ENCODE measurements at places on chromosomes 16 and 17. TPM values are rescaled to one million over a fixed set of nuclear protein-coding genes. Genes with fewer than 3 reads are reported as not detected.

GRCh38 chr17:32746698-32747097 lies 130.2 kb downstream of the MYO1D start:
- DNase-seq = no peak

GRCh38 chr16:11640987-11641817 lies 27.1 kb upstream of the SNN start:
- DNase-seq = no peak

- DNase-seq = peak; percentile 49
Measured at GRCh38 chr17:1180958-1181752, 1.4 kb upstream of the ABR start.

GRCh38 chr16:77383606-77384187 lies 51.1 kb downstream of the ADAMTS18 start:
- no peak for DNase-seq

- peak; percentile 72 for DNase-seq
Measured at GRCh38 chr16:30786115-30786935, 680 bp downstream of the ZNF629 start.

DNA sequence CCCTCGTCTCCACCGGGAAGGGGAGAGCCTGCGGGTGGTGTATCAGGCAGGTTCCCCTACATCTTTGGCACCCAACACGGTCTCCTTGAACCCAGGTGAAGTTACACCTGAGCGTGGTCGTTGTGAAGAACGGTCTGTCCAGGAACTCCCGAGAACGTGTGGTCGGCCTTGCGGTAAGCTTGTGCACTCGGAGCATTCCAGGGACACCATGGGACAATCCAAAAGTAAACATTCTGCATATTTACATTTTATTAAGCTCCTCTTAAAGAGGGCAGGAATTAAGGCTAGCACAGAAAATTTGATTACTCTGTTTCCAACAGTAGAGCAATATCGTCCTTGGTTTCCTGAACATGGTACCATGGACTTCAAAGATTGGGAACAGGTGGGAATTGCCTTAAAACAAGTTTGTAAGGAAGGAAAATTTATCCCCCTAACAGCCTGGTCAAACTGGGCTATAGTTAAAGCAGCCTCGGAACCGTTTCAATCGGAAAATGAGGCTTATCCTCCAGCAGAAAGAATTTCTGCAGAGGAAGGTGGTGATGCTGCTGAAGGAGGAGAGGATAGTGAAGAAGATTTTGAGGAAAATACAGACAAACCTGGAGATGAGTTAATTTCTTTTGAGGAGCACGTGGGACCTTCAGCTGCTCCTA lies 18.2 kb downstream of the ALOX15B start:
- DNase-seq = no peak

DNA sequence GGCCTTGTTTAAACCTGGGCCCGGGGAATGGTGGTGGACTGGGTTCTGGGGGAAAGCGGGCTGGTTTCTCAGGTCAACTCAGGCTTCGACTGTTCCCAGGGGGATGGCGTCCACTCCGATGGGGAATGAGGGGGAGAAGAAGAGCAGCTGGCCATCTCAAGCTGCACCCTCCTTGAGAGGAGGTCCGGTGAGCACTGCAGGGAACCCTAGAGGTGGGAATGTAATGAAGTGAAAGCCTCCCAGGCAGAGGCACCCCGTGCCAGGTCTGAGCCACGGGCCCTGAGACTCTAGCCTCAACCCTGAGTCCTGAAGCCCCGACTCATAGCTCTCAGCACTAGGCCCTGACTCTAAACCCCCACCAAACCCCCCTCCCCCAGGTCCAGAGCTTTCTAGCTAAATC lies 1.2 kb upstream of the CDIPT start:
- DNase-seq = no peak

GRCh38 chr17:80830020-80830780 lies 161.4 kb upstream of the CHMP6 start:
- no peak for DNase-seq

DNA sequence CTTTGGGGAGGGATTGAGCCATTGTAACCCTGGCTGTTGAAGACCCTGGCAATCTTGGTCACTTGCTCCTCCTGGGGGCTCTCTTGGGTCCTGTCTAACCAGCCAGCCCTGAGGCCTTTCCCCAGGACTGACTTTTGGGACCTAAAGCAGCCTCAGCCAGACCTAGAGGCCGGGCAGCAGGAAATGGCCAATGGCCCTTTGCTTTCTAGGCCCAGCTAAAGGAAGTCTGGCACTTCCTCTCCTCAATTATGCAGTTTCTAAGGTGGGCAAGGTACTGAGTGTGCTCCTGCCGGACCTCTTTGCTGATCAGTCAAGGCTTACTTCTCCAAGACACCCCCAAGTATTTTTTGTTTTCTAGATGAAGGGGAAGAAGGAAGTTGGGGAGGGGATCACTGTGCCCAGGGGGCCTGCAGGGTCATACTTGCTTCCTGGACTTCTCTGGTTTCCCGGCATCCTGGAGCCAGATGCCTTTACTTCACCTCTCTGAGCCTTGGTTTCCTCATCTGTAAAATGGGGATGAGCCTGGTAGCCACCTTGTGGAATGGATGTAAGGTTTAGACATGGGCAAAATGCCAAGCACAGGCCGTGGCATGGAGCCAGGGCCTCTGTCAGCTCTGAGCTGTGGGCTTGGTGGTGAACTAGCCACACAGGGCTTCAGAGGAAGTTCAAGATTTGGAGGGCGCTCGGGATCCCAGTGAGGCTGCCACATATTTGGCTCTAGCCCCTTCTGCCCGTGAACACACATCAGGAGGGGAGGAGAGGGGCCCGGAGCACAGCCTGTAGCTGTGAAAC lies 8.6 kb downstream of the CX3CL1 start:
- no peak for DNase-seq

GRCh38 chr17:74241431-74241830 lies 28.1 kb downstream of the TTYH2 start:
- DNase-seq = no peak

- DNase-seq = peak; percentile 68
Measured at GRCh38 chr17:6420173-6420641, 14.7 kb downstream of the AIPL1 start.

DNA sequence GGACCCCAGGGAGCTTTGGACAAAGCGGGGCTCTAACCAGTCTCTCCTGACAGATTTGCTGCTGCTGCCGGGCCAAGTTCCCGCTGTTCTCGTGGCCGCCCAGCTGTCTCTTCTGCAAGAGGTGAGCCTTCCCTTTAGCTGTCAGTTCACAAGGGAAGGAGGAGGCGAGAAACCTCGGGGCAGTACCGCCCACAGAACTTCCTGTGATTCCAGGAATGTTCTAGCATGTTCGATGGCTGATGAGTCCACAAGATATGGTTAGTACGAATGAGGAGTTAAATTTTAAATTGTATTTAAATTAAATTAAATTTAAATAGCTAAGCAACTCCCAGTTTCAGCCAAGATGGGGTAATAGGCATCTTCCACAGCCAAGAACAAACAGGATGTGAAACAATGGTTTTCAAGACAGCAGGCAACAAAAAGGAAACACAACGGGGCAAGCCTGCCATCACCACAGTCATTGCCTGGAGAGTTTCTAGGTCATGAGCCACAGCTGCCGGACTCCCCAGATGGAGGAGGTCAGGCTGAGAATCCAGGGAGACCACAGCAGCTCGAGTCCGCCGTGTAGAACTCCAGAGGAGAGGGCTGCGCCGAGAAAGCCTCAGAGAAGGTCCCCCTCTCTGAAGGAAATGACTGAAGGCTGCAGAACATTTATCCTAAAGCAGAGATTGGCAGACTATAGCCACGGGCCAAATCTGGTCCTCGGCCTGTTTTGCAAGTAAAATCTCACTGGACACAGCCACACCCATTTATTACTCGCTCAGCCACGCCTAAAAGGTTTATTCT lies 9.5 kb upstream of the TCF25 start:
- DNase-seq = peak; percentile 53

DNA sequence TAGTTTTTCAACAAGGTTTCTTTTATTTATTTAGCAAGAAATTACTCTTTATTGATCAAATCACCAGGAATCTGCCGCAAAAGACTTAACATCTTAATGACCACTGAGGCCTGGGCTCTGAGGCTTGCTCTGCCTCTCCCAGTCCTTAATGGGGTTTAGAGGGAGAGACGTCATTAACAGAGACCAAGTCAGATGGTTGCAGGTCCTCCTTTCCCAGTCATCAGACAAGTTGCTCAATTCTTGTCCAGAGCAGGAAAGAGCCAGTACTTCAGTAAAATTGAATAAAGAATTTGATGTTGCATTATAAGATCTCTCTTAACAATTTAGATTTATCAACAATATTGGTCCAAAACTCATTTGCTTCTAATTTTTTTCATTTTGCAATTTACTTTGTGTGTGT lies 2.0 kb downstream of the SEPHS2 start:
- no peak for DNase-seq

GRCh38 chr17:78240012-78240655 lies 8.7 kb downstream of the TMEM235 start:
- DNase-seq = no peak

- no peak for DNase-seq
Measured at GRCh38 chr16:752007-752312, 8.6 kb upstream of the MSLN start.

- peak; percentile 56 for DNase-seq
Measured at GRCh38 chr16:87945351-87946042, 5.7 kb upstream of the BANP start.

DNA sequence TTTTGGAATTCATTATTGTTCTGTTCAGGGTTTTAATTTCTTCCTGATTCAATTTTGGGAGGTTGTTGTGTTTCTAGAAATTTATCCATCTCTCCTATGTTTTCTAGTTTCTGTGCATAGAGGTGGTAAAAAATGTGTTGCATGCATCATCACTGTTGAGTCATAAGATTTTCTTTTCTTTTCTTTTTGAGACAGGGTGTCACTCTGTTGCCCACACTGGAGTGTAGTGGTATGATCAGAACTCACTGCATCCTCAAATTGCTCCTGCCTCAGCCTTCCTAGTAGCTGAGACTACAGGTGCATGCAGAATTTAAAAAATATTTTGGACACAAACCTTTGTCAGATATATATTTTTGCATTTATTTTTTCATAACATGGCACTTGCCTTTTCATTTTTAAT lies 184.8 kb downstream of the BCAS3 start:
- DNase-seq = no peak

- no peak for DNase-seq
Measured at GRCh38 chr17:44677136-44677535, 12.4 kb downstream of the CCDC43 start.

DNA sequence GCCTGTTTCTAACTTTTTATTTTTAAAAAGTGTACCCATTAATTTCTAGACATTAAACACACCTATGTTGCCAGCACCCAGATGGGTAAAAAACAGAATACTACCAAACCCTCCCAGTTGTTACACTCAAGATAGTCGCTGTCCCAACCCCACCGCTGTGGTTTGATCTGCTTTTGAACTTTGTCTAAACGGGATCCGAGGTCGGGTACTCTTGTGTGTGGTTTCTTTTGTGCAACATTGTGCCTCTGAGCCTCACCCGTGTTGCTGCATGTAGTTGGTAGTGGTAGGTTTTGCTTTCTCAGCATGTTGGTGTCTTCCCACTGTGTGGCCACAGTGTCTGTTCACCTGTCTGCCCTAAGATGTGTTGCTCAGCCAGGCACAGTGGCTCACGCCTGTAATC lies 4.3 kb downstream of the KLHL36 start:
- no peak for DNase-seq

DNA sequence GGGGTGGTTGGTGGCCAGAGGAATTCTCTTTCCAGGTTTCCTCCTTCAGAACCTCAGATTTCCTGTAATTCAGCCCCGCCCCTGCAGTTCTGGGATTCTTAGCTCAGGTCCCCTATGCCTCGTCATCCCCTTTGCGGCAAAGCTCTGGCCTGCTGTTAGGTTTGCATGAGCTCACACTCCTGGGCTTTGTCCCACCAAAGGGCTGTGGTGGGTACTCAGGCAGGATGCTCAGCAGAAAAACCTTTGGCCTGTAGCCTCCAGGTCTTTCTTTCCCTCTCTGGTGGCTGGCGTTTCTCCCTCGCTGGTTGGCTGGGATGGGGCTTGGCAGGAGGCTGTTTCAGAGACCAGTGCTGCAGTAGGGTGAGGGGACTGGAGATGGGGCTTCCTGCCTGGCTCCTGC lies 9.6 kb upstream of the PLEKHG4 start:
- no peak for DNase-seq

GRCh38 chr17:50877838-50878237 lies 11.7 kb upstream of the TOB1 start:
- DNase-seq = no peak

- no peak for DNase-seq
Measured at GRCh38 chr16:84498223-84498610, 6.2 kb downstream of the MEAK7 start.

DNA sequence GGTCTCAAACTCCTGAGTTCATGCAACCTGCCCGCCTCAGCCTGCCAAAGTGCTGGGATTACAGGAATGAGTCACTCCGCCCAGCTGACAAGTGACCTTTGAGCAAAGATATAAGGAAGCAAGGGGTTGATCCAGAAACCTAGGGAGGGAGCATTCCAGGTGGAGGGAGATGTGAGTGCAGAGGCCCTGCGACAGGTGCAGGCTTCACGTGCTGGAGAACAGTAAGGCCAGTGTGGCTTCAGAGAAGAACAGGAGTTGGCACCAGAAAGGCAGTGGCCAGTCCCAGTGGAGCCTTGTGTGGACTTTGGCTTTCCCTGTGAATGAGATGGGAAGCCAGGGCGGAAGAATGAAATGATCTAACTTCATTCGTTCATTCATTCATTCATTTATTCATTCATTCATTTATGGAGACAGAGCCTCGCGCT lies 73.6 kb upstream of the HAS3 start:
- DNase-seq = no peak

- DNase-seq = no peak
Measured at GRCh38 chr17:46876353-46876887, 25.0 kb downstream of the WNT9B start.

DNA sequence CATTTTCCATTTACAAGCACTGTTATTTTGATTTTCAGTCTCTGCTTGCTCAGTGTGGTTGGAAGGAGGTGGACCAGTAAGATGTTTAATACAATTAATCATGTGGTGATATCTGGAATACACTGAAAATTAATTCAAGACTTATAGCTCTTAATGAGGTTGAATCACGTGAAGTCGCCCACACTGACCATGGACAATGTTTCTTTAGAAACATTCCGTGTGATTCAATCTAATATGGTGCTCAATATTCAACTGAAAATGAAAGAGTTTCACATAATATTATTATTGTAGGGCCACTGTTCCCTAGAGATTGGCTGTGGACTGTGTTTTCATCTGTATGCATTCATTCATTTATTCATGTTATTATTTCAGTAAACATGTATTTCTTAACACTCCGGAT lies 45.2 kb upstream of the MAF start:
- no peak for DNase-seq

GRCh38 chr16:47778106-47778801 lies 317.1 kb downstream of the PHKB start:
- no peak for DNase-seq

CHCT1 gene
- total RNA-seq = not detected

SPATA20 gene
- total RNA-seq = 14.0 TPM

UTS2R gene
- 7.2 TPM for total RNA-seq

NMT1 gene
- total RNA-seq = 96.5 TPM

ITGAD gene
- total RNA-seq = not detected

AARS1 gene
- total RNA-seq = 179 TPM

KRT33A gene
- total RNA-seq = not detected

SPATA22 gene
- total RNA-seq = not detected

HOXB5 gene
- not detected for total RNA-seq

KRTAP17-1 gene
- total RNA-seq = not detected

DCAKD gene
- total RNA-seq = 39.9 TPM

SLC16A13 gene
- total RNA-seq = 2.9 TPM
